Stimulated activated CD4-positive, alpha-beta T cell treated with anti-CD3 and anti-CD28 coated beads, Interleukin-4, amount 100 ng/mL, for 4 hours (primary cell): ENCODE measurements at places on chromosomes 6 and 20.

- no peak for DNase-seq
Measured at GRCh38 chr6:127205036-127205435, 61.6 kb upstream of the RNF146 start.

DNA sequence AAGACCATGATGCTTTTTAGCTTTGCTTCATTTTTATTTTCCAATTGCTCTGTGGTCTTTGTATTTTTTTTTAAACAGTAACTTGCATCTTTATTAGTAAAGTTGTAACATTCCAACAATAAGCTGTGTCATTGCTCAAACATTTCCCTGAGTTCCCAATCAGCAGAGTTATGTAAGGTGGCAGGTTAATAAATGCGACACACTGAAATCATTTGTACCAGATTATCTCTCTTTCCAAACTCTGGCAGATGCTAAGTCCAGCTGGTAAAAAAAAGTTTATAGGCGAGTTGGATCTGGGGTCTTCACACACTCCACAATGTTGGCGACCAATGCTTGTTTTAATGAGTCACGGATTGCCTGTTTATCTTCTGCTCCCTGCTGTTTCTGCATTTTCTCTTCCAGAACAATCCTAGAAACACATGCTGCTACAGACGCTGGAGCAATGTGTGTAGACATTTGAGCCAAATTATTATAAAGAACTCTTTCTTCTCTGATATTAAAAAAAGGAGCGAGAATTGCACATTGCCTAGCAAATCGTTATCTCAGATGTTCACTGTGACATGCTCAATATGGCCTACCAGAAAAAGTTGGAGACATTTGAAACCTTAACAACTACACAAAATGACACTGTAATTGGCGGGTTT is 113.6 kb upstream of the IFNGR1 start:
- DNase-seq: no peak

- DNase-seq: no peak
Measured at GRCh38 chr6:84774157-84774984, 10.0 kb upstream of the TBX18 start.

DNA sequence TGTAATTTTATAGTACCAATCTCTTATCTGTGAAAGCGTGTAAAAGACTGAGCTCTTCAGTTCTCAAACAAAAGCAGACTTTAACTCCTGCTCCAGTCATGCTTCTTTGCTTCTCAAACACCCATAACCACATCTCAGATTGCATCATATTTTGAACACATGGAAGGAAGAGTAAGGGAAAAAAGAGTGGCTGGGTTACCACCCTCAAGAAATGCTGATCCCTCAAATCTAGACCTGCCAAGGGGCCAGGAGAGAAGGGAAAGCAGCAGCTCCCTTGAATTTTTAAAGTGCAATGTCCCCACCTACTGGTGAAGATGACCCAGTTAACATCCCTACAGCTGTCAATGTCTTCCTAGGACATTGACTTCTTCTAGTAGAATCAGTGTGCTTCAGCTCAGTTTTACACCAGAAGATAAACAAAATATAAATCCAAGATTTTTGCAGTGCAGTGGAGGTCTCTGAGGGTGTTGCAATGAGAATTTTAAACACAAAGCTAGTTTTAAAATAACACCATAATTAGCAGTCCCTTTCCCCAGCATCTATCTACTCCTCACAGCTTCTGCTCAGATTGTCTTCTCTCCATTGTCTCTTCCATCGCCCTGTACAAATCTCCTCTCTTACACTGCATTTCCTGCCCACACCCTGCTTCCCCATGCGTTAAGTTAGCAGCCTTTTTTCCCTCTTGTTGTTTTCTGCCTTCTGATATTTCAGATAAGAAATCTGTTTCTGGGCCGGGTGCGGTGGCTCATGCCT is 22.6 kb upstream of the HLA-DQB2 start:
- no peak for DNase-seq

GRCh38 chr6:157905590-157906342 is 75.9 kb upstream of the SYNJ2 start:
- DNase-seq: no peak

GRCh38 chr6:166905505-166906134 is 50.7 kb downstream of the RNASET2 start:
- DNase-seq: no peak

DNA sequence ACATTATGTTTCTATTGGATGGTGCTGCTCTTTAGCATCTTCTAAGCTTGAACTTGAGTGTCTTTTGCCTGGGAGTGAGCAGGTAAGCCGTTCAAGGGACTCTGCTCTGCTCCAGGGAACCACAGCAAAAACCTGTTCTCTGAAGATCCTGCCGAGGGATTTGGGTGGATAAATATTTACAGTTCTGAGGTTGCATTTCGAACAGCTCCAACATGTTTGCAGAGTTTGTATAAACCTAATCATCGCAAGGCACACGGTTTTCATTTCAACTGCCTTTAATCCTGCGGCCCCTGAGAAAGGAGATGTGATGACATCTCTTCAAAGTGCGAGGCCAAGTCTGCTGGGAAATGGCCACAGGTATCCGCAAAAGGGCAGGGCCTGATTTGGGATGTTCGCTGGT is 293.4 kb downstream of the TFAP2C start:
- no peak for DNase-seq

DNA sequence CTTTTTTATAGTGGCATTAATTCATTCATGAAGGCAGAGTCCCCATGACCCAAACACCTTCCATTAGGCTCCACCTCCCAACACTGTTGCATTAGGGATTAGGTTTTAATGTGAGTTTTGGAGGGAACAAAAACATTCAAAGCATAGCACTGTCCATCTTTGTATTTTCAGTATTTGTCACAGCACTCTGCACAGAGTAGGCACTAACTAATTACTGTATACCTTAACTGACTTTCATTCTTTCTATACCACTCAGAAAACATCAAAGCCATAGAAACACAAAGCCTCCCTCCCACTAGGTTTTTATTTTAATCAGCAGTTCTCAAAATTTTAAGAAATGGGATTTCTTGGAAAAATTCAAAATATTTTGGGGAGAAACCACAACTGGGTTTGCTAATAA is 21.8 kb upstream of the AHI1 start:
- no peak for DNase-seq

GRCh38 chr6:20252311-20252710 is 40.0 kb upstream of the MBOAT1 start:
- no peak for DNase-seq

- no peak for DNase-seq
Measured at GRCh38 chr6:66355471-66355870, 648.4 kb upstream of the EYS start.

- DNase-seq: no peak
Measured at GRCh38 chr20:15045246-15045645, 707.8 kb upstream of the FLRT3 start.

DNA sequence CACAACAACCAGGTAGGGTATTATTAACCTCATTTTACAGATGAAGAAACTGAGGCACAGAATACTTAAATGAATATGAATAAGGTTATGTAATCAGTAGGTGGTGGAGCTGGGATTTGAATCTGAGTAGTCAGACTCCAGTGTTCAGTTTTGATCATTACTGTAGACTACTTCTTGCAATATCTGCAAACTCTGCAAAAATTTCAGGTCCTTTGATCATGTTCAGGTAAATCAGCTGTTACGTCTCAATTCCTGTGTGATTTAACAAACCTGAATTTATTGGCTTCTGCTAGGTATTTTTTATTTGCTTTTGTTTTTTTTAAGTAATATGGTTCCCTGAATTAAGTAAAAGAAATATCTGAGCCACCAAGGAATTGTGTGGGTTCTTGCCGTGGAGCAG is 70.7 kb upstream of the NOTCH4 start:
- DNase-seq: no peak

DNA sequence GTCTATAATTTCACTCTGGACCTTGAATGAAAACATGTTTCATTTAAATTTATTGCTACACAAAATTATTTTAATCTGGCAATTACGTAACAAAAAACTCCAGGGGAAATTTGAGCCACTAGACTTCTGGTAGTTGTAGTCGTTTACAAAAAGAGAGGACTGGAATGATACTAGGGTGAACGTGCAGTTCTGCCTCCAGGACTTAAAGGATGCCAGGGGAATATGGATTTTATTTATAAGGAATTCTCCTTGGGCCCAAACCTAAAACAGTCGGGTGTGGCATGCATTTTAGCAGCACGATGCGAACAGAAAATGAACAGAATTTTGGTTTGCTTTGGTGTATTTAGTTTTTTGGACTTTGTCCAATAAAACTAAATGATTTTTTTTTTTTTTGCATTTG is 76.9 kb downstream of the PRL start:
- no peak for DNase-seq

DNA sequence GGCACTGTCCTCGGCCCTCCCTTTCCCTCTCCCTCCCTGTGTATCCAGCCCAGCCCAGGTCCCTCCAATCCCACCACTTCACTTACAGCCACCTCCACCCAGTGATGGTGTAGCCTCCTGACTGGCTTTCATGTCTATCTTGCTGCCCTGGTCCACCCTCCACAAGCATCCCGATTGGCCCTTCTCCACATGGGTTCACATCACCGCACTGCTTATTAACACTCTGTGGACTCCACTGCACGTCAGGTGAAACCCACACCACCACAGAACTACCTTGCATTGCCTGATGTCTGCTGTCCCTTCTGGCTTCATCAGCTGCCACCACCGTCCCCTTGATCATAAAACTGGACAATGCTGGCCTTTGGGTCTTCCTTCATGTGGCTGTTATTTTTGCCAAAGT is 220.4 kb upstream of the ARID1B start:
- DNase-seq: no peak

- DNase-seq: no peak
Measured at GRCh38 chr6:139205843-139206242, 71.0 kb downstream of the HECA start.

DNA sequence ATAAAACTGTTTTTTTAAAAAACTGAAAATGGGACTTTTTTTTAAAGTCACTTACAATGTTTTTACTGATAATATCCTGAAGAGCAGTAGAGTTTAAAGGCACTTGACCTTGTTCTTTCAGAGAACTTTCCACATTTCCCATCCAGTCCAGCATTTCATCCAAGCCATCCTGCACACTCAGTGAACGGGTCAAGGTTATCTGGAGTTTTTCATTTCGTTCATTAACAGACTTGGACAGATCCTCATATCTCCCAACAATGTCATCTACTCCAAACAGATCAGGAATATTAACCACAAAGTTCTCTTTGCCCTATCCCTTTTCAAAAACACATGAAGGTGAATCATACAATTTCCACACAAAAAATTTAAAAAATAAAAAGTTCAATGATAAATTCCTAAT is 69.1 kb downstream of the DST start:
- no peak for DNase-seq

GRCh38 chr6:40937491-40937890 is 101.5 kb downstream of the UNC5CL start:
- DNase-seq: no peak

DNA sequence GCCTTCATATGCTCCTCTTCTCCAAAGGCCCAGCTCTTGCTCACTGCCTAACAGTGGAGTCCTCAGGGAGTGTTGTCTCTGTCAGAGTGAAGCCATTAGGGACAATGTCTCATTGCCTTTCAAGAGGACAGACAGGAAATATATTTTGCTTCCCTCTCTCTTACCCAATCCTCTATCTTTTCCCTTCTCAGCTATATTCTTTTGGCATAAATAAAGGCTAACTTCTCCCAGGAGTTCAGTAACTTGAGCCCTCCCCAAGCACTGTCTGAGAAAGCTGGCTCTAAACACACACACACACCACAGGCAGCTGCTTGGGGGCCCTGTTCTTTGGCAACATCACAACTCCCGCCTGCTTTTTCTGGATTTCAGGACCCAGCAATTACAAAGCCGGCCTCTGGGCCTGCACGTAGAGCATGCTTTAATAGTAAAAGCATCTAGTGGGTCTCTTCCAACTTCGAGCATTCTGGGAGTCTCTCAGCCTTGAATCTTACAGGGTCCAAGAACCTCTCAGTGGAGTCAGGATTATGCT is 34.7 kb upstream of the LAMA4 start:
- no peak for DNase-seq

DNA sequence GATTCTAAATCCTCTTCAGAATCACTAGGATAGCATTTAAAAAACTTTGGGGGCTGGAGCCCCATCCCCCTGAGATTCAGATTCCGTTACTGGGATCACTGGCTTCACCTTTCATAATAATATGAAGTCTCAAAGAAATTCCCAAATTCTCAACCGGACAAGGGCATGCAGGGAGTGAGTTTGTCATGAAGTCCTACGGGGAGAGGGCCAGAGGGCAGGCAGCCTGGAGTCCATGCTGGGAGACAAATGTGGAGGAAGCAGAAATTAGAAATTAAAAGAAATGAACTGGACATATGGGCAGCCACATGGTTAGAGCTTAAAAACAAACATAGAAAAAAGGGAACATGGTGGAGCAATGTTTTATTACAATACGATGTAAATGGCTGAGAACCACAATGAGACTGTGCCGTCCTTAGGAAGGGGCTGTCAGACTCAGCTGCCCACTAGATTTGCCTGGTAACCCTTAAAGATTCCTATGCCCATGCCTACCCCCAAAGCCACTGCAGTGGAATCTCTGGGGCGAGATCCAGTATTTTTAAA is 142.6 kb downstream of the CEBPB start:
- no peak for DNase-seq

- DNase-seq: peak; percentile 52
Measured at GRCh38 chr6:41901882-41902519, 6.8 kb upstream of the USP49 start.

- no peak for DNase-seq
Measured at GRCh38 chr6:344816-345340, 46.7 kb upstream of the IRF4 start.

GRCh38 chr20:45061244-45061643 is 39.7 kb downstream of the KCNS1 start:
- no peak for DNase-seq

- DNase-seq: no peak
Measured at GRCh38 chr6:33959329-33959651, 155.5 kb upstream of the MLN start.

DNA sequence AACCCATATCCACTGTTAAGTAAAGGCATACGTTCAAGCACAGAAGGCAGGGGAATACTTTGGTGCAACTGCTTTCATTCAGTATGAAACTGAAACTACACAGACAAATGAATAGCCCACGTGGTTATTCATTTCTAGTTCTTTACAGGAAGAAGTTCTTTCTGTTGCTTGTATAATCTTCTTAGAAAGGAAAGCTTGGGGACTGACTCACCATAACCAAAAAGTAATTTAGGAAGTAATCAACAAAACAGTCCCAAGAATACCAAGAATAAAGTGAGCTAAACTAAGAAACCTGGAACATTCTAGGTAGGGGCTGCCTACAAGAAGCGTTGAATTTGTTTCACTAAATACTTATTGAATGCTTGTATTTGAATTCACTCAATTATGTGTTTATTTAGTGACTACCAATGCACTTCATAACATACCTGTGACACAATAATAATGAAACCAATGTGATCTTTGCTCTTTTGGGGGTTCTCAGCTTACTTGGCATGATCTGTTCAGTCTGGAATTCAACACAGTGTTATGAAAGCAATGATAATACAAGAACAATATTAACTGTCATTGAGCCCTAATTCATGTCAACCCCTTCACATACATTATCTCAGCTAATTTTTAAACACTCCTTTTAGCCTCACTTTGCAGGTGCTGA is 25.1 kb upstream of the KIAA0408 start:
- DNase-seq: no peak

- no peak for DNase-seq
Measured at GRCh38 chr6:166351715-166352285, 9.5 kb upstream of the SFT2D1 start.

- DNase-seq: no peak
Measured at GRCh38 chr6:150566486-150566885, 33.2 kb upstream of the PLEKHG1 start.

GRCh38 chr6:166460473-166461437 is 78.0 kb upstream of the MPC1 start:
- DNase-seq: no peak
